CD8-positive, alpha-beta memory T cell (primary cell): ENCODE measurements at places on chromosomes 4 and X. TPM values are rescaled to one million over a fixed set of nuclear protein-coding genes. Genes with fewer than 3 reads are reported as not detected.

The PPEF1 gene
- not detected for total RNA-seq

- DNase-seq, result no peak
Measured at GRCh38 chrX:41332408-41333002, 1.5 kb upstream of the DDX3X start.

DNA sequence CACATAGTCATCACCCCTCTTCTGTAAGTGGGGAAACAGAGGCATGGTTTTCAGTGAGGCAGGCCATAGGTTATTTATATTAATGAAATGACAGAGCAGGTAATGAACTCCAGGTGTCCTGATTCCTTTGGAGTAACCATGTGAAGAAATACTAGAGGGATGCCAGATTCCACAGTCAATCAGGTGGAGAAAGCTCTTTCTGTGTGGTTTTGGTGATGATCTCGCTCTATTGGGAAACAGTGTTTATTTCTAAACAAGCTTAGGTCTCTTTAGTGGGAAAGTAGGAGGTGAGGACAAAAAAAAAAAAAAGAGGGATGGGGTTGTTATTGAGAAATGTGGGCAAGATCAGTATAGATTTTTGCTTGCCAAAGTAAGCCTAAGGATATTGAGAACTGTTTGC, 12.2 kb downstream of the DOCK11 start:
- no peak for DNase-seq

GRCh38 chr4:72375073-72375736, 193.8 kb downstream of the ADAMTS3 start:
- no peak for DNase-seq

GRCh38 chrX:16664626-16665025, 14.7 kb downstream of the S100G start:
- no peak for DNase-seq
